H4 (cell line): ENCODE measurements at places on chromosomes 6 and 20.

- no peak for DNase-seq
These were observed 121.6 kb downstream of the ADAT2 start for GRCh38 chr6:143328876-143329275.

DNA sequence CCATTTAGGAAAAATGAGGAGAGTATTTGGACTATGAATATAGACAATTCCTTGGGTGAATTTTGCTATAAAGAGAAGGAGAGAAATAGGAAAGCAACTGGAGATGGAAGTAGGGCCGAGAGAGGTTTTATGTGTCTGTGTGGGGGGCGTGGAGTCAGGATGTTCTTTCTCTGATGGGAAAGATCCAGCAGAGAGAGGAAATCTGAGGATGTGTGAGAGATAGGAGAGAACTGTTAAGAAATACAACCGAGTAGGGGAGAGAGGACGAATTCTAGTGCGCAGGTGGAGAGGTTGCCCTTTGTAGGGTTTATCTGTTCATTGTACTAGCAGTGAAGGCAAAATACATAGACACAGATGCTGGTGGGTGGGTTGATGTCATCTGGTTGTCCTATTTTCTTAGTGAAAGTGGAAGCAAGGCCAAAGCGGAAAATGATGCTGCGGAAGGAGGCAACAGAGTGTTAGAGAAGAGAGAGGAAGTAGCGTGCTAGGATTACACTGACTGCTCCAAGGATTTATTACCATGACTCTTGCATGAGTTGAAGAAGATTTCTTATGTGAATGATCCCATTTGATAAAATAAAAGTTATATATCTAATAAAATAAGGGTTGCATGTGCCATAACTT is 57.7 kb downstream of the CLVS2 start:
- DNase-seq = no peak

- no peak for DNase-seq
These were observed 10.4 kb downstream of the PLCG1 start for GRCh38 chr20:41147767-41148191.

DNA sequence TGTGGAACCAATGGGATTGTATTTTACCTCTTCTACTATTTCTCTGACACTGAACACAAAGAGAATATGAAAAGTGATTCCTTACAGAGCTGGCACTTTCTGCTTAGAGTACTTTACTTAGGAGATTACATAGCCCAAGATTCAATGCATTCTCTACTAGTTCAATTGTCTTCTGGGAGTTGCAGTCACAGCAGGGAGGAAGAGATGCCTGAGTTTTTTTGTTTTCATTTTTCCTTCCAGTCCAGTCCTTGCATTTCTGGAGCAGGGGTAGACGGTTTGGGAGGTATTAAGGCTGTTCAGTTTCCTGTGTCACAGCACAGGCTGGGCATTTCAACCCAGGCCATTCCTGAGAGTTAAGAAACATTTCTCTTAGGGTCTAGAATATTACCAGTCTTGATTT is 42.0 kb upstream of the SLC2A12 start:
- DNase-seq = no peak

- DNase-seq = peak; percentile 77
These were observed 66.2 kb upstream of the SNX9 start for GRCh38 chr6:157756708-157757429.

DNA sequence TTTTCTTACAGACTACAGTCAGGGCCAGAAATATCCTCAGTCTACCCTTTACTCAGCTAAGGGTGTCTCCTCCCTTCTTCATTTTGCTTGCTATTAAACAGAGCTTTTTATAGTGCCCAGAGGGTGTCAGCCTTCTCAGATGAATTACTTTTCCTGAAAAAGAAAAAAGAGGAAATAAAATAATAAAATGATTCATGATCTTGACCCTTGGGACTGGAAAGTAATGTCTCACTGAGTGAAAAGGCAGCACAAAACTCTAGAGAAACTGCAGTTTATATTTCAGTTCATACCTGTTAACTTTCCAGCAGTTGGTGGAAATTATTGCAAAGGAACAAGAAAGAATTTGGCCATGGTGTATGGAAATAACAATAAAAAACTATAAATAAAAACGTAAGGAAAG is 170.6 kb downstream of the IBTK start:
- DNase-seq = no peak

DNA sequence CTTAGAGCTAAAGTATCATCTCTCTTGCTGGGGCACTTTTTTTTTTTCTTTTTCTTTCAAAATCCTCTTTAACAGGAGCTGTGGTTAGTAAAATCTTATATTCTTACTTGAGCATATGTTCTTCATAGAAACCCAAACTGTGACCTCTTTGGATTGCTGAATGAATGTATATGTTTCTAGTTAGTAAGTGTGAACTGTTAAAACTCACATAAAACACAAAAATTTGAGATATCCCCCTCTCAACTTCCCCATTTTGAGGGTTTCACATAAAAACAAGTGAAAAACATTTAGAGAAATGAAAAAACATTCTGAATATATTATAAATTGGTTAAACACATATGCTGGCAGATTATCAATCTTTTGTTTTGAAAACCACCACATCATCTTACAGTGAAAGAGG is 78.1 kb downstream of the INSM1 start:
- no peak for DNase-seq

DNA sequence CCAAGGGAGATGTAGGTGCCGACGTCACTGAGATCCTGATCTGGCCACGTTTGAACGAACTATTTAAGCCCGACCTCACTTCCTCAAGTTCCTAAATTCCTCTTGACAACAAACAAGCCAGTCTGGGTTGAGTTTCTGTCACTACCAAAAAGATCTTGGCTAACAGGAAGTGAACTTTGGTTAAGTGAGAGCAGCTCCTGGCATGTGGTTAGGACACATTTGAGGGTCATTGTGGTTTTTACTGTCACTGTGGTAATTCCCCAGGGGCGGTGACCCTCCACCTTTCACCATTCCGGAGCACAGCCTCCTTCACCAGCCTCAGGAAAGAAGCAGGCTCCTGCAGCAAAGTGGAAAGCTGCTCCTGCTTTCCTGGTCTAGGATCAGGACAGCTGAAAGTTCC is 43.1 kb upstream of the ZNF831 start:
- DNase-seq = no peak

DNA sequence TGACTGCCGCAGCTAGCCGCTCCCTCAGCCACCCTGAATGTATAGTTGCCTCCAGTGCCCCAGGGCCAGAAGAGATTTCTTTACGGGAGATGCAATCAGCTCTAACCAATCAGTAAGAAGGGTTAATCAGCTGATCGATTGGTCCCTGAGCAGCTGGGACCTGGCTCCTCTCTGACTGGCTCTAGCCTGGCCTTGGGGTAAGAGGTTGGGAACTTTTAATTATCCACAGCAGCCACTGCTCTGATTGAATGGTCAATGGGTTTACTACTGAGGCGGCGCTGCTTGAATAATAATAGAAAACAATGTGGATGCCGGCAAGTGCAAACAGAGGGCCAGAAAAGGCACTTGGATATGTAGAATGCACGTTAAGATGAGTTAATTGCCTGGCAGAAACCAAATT is 99.8 kb downstream of the TFAP2A start:
- DNase-seq = no peak

DNA sequence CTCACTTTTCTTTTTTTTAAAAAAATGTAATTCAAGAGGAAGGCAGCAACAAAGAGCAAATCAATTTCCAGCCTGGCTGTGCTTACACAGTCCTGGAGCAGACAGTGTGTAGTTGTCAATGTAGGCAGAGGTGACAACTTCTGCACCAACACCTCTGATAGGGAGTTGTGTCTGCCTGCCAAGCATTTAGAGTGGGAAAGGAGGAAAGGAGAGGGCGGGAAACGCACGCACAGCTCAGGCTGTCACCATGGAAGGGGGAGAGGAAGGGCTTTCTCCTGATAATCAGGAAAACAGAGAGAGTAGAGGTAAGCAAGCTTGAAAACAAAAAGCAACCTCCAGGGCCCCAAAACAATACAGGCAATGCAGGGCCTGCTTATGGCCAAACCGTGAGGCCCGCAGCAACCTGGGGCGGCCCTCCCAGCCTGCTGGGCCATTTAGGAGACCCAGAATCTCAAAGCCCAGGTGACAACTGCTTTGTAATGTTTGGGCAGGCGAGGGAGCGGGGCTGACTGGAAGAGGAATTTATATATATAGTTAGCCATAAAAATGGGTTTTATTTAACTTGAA is 41.5 kb upstream of the GFOD1 start:
- DNase-seq = no peak

- no peak for DNase-seq
These were observed 61.1 kb upstream of the RNF144B start for GRCh38 chr6:18326001-18326400.

- no peak for DNase-seq
These were observed 28.4 kb downstream of the TBC1D7 start for GRCh38 chr6:13299918-13300317.

DNA sequence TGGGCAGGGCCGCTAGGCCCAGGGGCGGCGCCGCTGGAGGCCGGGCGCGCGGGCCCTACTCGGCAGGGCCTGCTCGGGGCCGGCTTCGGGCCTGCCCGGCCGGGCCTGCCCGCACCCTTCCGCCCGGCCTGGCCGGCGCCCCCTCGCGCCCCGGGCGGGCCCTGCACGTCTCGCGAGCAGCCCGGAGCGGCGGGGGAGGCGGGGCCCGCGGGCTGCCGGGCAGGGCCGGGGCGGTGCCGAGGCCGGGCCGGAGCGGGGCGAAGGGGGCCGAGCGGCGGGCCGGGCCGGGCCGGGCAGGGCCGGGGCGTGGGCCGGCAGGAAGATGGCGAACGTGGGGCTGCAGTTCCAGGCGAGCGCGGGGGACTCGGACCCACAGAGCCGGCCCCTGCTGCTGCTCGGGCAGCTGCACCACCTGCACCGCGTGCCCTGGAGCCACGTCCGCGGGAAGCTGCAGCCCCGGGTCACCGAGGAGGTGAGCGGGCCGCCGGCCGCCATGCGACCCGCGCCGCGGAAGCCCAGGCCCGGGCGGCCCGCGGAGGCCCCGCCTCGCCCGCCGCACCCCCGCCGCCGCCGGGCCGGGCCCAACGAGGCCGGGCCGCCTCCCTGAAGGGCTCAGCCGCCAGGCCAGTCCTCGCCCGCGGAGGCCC is at the start of gene NPEPL1:
TSS of gene NPEPL1 (plus strand) at position 222 of the 647 bp plus-strand sequence. CDS start at position 323, 101 bp downstream.
- DNase-seq = no peak

GRCh38 chr6:127272576-127272975 is 5.9 kb downstream of the RNF146 start:
- no peak for DNase-seq

DNA sequence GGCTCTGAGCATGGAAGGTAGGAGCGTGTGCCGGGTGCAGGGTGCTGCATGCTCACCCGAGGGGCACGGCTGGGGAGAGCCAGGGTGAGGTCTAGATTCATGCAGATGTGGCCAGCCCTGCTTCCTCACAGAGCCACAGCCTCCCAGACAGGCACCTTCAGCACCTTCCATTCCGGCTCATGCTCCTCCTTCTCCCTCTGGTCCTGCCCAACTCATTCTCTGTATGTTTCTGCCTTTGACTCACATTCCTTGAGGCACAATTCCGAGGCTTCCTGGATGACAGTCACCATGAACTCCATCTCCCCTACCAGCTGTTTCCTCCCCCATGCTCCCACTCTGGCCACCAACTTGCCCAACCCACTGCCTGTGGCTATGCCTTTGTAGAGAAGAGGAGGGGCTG is 35.4 kb downstream of the DACT2 start:
- no peak for DNase-seq

GRCh38 chr6:33254591-33254990 is 17.1 kb downstream of the VPS52 start:
- no peak for DNase-seq

GRCh38 chr20:31739550-31739977 is 474 bp downstream of the TPX2 start:
- DNase-seq = no peak

GRCh38 chr6:138814179-138814834 is 18.4 kb downstream of the ECT2L start:
- no peak for DNase-seq

- DNase-seq = no peak
These were observed 25.8 kb downstream of the BHLHE23 start for GRCh38 chr20:62980970-62981369.

DNA sequence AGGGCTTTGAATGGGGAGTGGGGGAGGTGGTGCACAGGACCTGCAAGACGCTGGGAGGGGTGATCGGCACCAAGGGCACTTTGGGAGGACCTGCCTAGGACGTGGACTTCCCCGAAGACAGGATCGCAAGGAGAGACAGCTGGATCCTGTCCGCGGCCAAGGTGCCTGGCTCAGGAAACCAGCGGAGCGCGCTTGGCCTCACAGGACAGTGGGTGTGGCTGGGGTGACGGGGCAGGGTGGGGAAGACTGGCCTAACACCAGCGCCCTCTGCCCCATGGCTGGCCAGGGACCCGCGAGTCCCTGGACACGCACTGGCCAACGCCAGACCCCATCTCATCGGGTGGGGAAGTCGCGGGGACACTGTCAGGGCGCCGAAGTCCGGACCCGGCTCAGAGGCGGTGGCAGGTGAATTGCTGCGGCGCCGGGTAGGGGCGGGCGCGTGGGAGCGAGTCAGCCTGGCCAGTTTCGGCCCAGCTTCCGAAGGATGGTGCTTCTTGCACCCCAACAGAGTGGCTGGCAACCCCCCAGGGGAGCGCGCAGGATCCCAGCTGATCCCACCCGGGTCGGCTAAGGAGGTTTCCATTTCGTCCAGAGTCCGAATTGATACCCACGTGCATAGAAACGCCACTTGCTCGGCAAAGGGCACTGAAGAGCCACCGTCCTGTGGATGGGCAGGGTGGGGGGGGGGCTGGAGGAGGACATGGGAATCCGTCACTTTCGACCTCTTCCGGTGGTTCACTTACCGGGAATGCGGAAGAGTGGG is 785 bp upstream of the THBD start:
- DNase-seq = no peak

- peak; percentile 46 for DNase-seq
These were observed 98.2 kb upstream of the HDGFL1 start for GRCh38 chr6:22471132-22471690.

- DNase-seq = no peak
These were observed 137.4 kb downstream of the SLC24A3 start for GRCh38 chr20:19349879-19350278.

GRCh38 chr6:89258912-89259311 is 41.8 kb upstream of the GABRR1 start:
- no peak for DNase-seq

DNA sequence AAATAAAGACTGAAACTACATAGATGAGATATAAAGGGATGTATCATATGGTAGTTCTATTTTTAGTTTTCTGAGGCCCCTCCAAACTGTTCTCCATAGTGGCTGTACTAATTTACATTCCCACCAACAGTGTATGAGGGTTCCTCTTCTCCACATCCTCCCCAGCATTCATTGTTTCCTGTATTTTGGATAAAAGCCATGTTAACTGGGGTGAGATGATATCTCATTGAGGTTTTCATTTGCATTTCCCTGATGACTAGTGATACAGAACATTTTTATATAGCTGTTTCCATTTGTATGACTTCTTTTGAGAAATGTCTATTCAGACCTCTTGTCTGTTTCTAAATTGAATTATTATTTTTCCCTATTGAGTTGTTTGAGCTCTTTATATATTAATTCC is 229.3 kb downstream of the RFPL4B start:
- DNase-seq = no peak

GRCh38 chr6:121780325-121781321 is 345.2 kb downstream of the GJA1 start:
- DNase-seq = peak; percentile 83

GRCh38 chr6:34391786-34392496 is 528 bp downstream of the NUDT3 start:
- DNase-seq = peak; percentile 17
